BJ (cell line): ENCODE measurements at places on chromosomes 4 and X.

DNA sequence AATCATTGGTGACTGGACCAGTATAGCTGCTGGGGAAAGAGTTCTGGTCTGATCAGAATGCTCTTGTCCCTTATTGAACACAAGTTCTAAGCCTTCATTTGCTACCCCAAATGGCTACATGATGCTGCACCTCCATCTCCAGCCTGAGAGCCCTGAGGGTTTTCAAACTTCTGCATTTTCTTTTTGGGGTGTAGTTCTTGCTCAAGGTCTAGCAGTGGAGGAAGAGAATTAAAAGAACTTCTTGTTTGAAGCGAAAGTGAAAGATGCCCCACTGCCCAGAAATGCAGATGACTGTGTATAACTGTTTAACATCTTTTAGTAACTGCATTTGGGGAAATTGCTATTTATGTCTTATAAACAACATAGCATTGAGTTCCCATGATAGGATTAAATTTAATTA, 38.5 kb downstream of the LAMTOR3 start:
- DNase-seq, result no peak

DNA sequence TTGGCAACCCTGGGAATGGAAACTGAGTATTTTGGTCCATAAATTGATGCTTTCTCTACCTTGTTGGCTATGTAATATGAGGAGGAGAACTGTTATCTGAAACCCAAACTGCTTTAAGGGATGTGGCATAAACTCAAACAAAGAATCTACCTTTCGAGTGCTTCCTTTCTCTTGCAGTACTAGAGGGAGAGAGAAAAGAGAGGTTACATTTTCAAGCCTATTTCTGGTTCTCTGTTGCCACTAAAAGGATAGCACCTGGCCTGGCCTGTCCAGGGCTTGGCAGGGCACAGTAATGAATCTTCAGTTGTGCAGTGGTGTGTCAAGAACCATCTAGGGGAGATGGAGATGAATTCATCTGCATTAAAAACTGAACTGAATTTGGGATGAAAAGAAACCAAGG, 308.6 kb downstream of the PTTG2 start:
- DNase-seq, result no peak

- no peak for DNase-seq
These were observed 43.5 kb downstream of the CCDC158 start for GRCh38 chr4:76377481-76377901.

DNA sequence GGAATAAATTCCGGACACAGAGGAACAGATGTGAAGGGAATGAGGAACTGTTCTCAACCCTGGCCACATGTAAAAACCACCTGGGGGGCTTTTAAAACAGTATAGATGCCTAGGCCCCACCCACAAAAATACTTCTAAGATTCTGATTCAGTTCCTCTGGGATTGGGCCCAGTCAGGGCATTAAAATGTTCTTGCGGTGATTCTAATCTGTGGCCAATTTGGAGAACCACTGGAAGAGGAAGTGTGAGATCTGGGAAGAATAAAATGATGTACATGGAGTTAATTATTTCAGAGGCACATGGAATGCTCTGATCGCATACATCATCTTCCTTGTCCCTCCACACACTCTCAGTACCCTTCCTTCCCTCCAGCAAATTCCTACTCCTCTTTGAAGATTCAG, 192.2 kb downstream of the APBB2 start:
- DNase-seq, result no peak

- DNase-seq, result no peak
These were observed 338.3 kb upstream of the NR3C2 start for GRCh38 chr4:148780426-148781005.

- DNase-seq, result no peak
These were observed 252.4 kb upstream of the CPEB2 start for GRCh38 chr4:14749910-14750309.

DNA sequence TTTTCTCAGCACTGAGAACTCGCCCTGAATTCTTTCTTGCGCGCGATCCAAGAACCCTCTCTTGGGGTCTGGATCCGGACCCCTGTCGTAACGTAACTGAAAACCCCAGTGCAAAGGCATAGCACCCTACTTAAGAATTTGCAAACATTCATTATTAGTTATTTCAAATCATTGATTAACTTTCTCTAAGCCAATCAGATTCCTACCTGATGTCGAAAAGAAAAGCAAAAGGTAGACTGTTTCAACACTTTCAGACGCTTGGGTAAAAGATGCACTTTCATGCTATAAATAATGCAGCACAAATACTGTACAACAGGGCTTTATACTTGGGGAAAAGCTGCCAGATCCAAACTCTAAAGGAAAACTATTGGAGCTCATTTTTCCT, 817 bp upstream of the WDR19 start:
- DNase-seq, result no peak

DNA sequence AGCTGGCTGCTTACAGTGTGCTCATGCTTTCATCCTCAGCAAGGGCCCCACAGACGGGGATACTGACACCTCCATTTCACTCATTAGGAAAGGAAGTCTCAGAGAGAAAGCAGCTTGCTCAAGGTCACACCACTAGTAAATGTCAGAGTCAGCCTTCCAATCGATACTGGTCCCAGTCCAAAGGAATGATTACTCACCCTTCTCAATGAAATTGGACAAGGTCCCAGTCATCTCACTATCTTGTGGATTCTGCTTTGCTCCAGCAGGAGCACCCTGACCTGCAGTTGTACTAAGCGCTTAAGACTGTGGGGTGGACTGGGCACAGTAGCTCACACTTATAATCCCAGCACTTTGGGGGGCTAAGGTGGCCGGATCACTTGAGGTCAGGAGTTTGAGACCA, 132.2 kb upstream of the SLC34A2 start:
- DNase-seq, result no peak

DNA sequence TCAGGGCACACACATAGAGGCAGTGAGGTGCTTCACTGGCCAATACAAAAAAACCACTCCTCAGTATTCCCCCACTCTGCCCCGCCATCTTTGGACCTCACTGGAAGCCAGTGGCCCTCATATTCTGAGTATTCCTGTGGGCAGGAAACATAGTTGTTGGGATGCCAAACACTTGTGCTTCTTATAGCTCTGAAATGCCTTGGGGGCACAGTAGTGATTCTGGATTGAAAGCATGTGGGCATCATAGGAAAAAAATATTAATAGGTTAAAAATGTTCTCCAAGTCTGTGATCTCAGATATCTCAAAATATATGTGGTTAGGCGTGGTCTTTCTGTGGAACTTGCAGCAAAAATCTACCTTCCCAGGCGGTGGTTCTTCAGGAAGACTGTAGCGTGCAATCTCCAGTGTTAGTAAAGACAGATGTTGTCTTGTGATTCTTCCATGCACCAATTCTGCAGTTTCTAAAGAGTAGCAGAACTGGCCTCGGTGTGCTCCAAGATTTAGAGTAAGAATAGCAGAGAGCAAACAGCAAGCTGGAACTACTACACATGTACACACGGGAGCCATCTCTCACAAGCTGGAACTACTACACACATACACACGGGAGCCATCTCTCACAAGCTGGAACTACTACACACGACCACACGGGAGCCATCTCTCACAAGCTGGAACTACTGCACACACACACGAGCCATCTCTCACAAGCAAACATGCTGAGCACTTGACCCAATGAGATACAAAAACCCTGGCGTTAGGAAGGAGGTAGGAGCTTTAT, 8.0 kb upstream of the TENM3 start:
- DNase-seq, result peak; percentile 12

GRCh38 chr4:189773909-189774308, 166.8 kb upstream of the FRG1 start:
- no peak for DNase-seq

- DNase-seq, result no peak
These were observed 12.5 kb downstream of the SH2D1A start for GRCh38 chrX:124358800-124359383.

DNA sequence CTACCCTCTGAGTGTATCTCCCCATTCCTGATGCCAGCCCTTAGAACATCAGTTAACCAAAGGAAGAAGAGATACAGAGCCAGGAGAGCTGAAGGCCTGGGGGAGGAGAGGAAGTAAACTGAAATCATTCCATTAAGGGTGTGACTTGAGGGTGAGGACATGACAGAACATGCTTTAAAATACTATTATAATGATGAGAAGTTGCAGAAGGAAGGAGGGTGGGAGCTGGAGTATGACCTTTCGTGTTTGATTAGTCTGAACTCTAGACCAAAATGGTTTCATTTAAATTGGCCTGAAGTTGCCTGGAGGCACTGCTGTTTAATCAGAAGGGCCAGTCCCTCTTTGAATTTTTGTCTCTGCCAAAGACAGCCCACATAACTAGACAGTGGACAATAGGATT, 11.4 kb downstream of the INTS6L start:
- DNase-seq, result no peak

DNA sequence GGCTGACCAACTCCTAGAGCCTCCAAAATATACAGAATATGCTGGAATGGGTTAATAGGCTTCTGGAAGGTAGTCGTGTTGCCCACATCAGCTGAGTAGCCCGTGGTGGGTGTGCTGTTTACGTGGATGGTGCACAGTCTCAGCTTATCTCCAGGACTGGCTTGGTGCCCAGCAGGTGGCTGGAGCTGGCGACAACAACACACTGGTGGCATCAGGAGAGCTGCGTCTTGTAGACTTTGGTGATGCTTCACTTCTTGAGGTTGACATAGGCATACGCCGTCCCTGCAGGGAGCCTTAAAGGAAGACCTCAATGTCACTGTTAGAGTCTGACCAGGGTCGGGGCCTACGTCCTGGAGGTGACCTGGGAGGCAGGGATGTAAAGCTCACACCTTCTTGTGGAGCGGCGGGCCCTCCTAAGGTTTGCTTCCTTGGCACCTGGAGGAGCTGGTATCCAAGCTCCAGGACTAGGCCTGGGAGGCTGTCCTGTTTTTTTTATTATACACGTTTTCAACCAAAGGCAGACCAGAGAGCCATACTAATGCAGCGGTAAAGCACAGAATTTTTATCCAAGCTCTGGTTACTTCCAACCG, 26.5 kb upstream of the RBMX start:
- DNase-seq, result no peak

- DNase-seq, result no peak
These were observed 61.8 kb downstream of the ELF2 start for GRCh38 chr4:139115226-139115625.

GRCh38 chrX:13345037-13345436, 25.2 kb upstream of the ATXN3L start:
- DNase-seq, result no peak

GRCh38 chrX:95885074-95885473, 799.6 kb upstream of the DIAPH2 start:
- DNase-seq, result no peak

DNA sequence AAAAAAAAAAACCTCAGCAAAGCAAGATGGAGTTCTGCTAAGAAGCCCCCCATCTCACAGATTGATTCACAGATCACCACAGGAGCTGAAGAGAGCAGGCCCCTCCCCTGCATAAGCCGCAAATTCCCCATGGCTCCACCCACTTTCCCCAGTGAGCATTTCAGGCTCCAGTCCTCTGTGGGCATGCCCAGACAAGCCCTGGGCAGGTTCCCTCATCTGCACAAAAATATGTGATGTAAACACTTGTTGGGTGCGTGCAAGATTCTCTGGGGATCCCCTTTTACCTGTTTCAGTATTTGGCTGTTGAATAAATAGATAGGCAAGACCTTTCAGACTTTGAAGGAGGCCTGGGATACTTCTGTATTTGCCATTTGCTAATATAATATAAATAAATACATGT, 514.3 kb downstream of the PCDH7 start:
- DNase-seq, result no peak

DNA sequence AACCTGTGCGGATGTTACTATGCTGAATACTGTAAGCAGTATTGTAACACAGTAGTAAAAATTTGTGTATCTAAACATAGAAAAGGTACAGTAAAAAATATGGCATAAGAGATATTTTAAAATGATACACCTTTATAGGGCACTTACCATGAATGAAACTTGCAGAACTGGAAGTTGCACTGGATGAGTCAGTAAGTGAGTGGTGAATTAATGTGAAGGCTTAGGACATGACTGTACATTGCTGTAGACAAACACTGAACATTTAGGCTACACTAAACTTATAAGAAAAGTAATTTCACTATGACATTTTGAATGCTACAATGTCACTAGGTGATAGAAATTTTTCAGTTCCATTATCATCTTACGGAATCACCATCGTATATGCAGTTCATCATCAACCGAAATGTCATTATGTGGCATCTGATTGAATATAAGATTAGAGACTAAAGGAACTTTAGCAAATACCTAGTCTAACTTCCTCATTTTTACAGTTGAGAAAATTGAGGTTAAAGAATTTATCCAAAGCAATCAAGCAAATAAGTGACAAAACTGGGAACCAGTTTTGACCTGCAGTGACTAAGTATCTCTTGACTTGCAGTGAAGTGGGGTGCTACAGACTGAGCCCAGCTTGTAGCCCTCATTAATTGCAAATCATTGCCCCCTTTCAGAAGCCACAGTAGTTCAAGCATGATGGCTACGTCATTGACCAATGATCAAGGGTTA, 55.3 kb downstream of the EGF start:
- no peak for DNase-seq

DNA sequence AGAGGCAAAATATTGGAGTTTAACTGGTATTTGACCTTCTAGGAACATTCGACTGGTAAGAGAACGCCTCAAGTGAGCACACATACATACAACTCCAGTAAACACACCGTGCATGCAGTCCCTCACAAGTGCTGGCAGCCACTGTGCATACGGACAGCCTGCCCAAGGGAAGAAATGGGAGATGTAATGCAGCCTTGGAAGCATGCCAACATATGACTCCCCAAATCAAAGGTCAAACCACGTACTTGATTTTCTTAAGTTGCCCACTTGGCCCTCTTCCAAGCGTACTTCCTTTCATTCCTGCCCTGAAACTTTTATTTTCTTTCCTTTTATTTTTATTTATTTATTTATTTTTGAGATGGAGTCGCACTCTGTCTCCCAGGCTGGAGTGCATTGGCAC, 206.6 kb downstream of the SPRY1 start:
- DNase-seq, result no peak

- no peak for DNase-seq
These were observed 37.6 kb downstream of the CCNQ start for GRCh38 chrX:153561337-153561736.

DNA sequence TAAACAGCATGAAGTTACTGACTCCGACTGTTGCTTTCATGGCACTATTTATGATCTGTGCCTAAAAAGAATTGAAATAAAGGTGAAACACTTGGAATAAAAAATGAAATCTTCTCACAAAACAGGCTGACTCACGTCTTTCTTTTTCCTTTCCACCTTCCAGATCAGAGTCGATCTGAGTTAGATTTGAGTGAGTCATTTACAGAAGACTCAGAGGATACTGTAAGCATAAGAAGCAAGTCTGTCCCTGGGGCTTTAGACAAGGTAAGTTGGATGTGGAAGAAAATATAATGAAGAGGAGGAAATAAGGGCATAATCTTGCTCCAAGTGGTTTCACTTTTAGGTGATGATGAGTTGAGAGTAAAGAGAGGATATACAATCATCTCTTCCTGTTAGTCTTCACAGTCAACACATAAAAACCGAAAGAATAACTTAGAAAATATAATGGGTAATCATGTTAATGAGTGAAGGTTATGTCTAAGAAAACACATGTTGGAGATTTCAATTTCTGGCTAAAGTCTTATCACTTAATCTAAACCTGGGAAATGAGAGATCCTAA, 89.7 kb downstream of the SYTL5 start:
- DNase-seq, result no peak
